Activated CD8-positive, alpha-beta memory T cell treated with anti-CD3 and anti-CD28 coated beads for 4 hours (primary cell): ENCODE measurements at places on chromosomes 7 and 10.
A peak's percentile ranks its signal among the peaks of the same experiment; 100 is the strongest.

DNA sequence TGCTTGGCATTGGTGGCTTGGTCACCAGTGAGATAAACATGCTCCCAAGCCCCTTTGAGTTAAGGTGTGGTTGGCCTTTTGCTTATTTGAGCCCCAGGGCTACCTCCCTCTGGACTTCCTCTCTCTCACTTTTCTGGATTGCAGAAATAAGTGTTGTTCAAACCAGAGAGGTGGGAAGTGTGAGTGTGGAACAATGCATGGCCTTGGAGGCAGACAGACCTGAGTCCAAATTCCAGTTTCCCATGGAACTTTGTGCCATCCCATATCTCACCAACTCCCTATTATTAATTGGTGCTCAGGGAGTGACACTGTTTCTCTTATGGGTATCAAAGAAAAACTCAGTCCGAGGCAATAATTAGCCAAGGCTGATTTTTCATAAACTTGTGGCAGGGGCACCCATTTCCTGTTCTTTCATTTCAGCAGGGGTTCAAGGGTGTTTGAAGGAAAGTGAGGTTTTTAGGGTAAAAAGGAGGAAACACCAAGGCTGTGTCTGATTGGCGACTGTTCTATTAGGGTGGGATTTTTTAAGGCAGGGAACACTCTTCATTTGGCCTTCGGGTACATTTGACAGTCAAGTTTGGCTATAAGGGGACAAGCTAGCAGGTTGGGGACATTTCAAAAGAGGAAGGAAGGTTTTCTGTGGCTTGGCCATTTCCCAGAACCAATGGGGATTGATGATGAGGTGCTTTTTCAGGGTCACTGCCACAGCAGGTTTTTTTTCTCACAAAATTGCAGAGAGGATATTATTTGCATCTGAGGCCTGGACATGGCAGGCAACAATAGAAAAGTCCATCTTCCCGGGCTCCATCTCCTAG is 148.8 kb upstream of the NPY start:
- DNase-seq = no peak

DNA sequence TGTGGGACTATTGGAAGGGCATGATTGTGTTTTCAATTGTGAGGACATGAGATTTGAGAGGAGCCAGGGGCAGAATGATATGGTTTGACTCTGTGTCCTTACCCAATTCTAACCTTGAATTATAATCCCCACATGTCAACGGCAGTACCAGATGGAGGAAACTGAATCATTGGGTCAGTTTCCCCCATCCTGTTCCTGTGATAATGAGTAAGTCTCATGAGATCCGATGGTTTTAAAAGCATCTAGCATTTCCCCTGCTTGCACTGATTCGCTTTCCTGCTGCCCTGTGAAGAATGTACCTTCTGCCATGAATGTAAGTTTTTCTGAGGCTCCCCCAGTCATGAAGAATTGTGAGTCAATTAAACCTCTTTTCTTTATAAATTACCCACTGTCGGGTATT is 1367.1 kb downstream of the XPNPEP1 start:
- no peak for DNase-seq

DNA sequence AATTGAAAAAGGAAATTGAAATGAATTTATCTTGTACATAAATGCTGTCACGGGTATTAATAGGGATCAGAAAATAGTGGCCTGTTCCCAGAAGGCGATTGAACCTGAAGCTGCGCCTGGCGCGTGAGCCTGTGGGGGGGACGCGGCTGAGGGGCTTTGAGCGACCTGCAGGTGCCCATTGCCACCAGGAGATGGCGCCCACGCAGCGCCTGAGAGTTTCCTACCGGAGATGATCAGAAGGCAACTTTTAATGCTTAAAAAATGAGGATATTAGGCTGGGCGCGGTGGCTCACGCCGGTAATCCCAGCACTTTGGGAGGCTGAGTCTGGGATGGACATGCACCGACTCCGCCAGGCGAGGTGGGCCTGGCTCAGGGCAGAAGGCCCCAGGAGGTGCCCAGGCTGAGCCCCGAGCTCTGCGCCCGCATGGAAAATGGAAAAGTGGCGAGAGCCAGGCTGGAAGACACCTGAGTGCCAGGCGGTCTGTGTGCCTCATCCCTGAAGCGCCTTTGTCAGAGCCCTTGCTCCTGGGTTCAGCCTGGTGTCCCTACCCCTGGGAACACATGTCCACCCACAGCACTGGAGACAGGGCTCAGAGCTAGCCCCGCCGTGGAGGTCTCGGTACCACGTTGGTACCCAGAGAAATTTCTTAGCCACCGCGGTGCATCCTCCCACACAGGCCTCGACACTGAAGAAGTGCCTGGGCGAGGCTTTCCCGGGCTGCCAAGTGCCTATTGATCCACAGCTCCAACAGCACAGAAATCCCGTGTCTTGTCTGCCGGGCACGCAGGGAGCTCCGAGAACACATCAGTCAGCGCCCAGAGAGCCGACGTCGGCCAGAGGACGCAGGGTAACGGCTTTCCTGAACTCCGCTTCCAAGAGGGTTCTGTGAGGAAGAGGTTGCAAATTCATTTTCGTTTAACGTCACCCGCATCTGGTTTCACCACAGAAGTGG is 117.4 kb downstream of the INPP5A start:
- peak; percentile 18 for DNase-seq

DNA sequence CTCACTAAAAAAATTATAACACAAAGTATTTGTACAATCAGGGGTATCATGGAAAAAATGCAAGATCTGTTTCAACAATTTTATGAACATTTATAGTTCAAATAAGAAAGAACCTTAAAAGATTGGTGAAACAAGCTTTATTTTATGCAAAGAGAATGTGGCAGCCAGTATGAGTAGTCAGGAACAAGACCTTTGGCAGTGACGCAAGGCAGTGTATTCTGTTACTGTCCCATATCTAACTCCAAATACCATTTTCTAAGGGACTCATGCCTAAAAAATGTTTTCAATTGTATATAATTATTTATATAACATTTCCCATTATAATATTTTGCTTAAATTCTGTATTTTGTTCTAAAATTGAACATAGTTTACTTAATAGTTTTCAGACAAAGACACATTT is 19.1 kb upstream of the FAM53B start:
- no peak for DNase-seq

- DNase-seq = no peak
Observed at GRCh38 chr7:105068886-105069285, 54.9 kb downstream of the KMT2E start.

DNA sequence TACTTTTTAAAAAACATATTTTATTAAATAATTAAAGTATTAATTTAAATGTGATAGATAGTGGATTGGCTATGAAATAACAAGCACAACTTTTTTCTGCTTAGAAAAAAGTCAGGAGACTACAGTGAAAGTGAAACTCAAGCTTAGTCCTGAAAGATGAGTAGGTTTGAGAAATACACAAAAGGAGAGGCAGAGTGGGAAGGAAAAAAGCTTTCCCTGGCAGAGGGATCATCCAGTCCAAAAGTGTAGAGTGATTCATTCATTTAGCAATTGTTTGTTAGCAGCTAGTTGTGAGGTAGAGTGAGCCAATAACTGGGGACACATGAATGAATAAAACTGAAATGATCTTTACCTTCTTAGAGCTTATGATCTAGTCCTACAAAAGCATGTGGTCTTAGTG is 93.5 kb downstream of the FOXP2 start:
- DNase-seq = no peak

DNA sequence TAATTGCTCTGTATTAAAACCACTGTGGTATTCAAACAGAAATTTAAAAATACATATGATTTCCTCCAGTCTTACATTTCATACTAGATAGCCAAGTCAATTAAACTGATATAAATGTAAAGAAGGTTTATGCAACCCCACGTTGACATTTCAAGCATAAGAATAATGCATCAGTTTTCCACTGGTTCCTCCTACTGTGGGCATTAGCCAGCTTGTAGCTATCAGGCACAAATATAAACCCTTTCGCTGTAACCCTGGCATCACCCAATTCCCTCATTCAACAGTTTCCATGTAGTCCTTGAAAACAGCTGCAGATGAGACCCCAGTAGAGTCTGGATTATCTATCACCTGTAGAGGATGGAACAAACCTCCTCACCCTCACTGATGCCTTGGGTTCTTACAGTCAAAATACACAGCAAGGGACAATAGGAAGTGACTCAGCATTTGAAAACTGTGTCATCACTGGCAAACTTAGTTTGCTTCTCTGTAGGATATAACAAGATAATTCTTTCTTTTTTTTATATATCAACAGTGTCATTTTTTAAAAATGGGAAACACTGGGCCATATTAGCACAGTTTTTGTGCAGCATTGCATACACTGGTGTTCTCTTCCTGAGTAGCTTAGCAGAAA is 113.0 kb downstream of the PDE1C start:
- DNase-seq = no peak

DNA sequence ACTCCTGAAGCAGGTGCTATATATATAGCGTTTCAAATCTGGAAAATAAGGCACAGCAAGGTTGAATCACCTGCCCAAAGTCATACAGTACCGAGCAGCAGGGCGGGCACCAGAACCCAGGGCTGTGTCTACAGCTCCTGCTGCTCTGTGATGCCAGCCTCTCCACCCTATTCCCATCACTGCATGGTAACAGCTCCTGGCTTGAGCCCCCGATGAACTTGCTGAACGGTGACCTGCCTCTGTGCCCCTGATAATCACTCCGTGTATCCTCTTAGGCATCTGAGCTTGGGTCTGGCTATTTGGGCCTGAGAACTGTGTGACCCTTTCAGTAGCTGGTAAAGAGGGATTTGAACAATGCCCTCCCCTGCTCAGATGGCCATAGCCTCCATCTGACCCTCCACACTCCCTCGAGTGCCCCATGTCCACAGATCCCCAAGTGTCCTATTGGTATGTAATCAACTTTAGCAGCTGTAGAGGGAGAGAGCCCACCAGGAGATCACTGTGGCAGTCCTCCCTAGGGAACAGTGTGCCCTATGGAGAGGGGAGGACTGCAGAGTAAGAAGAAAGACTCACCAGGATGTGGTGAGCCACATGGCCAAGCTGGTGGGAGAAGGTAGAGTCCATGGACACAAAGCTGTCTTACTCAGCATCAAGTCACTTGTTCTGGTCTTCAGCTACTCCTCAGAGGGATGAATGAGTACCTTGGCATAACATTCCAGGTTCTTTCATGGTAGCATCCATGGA is 1.1 kb upstream of the ARHGAP22 start:
- no peak for DNase-seq

GRCh38 chr7:111074748-111075146 is 16.2 kb upstream of the LRRN3 start:
- DNase-seq = no peak
